Fibroblast of mammary gland (primary cell): ENCODE measurements at places on chromosomes 1 and 21.

DNA sequence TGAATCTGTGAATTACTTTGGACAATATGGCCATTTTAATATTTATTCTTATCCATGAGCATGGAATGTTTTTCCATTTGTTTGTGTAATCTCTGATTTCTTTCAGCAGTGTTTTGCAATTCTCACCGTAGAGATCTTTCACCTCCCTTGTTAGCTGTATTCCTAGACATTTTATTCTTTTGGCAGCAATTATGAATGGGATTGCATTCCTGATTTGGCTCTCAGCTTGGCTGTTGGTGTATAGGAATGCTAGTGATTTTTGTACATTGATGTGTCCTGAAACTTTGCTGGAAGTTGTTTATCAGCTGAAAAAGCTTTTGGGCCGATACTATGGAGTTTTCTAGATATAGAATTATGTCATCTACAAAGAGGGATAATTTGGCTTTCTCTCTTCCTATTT, 44.2 kb upstream of the NEGR1 start:
- DNase-seq, result no peak

DNA sequence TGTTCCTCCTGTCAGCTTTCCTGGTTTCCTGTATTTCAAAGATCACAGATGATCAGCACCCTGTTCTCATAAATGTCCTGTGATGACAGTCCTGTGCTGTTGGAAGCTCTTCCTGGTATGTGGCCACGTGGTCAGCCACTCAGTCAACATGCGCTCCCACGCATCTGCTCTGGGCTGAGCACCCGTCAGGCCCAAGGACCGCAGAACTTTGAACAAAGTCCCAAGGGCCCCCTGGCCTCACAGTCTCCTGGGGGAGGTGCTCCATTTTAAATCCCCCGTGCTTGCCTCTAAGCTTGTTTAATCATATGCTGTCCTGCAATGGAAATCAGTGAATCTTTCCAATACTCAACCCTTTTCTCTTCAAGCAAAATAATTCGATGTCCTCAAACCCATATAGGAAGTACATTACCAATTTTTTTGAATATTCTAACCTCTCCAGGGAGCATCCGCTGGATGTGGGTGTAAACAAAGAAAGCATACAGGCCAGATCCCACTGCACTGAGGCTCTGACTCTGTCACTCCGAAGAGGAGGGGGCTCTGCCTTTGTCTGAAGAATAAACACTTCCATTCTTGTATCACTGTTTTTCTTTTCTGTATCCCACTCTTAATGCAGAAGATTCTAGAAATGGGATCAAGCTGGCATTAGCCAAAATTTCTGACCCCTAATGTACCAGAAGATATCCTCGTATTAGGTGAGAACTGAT, 250.3 kb downstream of the SDCCAG8 start:
- DNase-seq, result peak; percentile 41

DNA sequence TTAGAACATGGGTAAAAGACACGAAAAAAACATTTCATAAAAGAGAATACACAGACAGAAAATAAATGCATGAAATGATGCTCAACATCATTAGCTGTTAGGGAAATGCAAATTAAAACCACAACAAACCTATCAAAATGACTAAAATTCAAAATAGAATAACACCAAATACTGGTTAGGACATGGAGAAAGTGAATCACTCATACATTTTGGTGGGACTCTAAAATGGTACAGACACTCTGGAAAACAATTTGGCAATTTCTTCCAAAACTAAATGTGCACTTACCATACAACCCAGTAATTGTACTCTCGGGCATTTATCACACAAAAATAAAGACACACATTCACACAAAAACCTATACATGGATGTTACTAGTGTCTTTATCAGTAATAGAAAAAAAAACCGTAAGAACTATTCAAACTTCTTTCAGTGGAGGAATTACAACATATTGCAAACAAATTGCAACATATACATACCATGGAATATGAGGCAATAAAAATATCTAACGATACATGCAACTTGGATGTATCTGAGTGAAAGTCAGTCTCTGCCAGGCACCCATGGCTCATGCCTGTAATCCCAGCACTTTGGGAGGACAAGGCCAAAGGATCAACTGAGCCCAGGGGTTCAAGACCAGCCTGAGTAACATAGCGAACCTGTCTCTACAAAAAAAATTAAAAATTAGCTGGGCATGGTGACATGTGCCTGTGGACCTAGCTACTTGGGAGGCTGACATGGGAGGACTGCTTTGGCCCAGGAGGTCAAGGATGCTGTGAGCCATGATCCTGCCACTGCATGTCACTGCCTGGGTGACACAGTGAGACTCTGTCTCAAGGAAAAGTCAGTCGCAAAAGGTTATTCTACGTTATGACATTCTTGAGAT, 19.6 kb downstream of the HSF2BP start:
- DNase-seq, result peak; percentile 87

DNA sequence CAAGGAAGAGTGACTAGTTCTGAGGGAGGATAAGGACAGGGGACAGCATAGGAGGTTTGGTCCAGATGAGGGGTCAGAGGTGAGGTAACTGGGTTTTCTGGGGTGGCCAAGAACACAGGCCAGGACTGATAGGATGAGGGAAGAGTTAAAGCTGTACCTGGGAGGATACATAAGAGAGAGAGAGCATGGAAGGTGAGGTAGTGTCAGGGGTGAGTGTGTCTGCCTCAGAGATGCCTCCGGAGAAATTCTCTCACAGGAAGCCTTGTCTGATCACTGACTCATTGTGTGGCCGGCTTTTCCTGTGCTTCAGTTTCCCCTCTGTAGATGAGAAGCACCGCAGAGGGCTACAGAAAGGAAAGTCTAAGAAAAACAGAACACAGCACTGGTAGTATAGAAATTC, 40.2 kb downstream of the FASLG start:
- peak; percentile 30 for DNase-seq

DNA sequence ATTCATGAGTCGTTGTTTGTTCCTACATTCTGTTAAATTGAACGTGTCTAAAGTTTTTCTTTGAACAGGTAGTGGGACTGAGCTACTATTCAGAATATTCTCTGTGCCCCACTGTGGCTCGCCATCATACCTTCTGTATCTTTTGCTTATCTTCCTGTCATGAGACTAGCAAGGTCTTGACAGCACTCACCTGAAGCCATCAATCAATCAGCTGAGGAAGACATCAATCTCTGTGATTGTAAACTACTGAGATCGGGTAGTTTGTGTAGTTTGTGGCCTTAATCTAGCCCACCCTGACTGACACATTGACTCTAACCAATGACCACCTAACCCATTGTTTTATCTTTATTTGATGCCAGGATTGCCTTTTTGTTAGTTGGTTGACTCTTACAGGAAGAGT, 17.7 kb upstream of the RUNX1 start:
- DNase-seq, result no peak

DNA sequence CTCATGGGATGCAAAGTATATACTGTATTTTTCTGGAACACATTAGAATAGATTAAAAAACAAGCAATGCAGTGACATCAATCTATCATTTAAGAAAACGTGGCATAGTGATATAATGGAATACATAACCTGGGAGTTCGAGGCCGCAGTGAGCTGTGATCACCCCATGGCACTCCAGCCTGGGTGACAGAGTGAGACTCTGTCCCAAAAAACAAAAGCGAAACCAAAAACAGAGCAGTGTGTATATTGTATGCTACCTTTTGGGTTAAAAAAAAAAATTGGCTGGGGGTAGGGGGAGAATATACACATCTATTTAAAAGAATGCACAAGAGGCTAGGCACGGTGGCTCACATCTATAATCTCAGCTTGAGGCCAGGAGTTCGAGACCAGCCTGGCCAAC, 13.5 kb downstream of the SLC2A1 start:
- DNase-seq, result no peak

- no peak for DNase-seq
Measured at GRCh38 chr1:60350531-60350930, 277.0 kb upstream of the C1orf87 start.

- no peak for DNase-seq
Measured at GRCh38 chr1:231057410-231057809, 17.4 kb upstream of the FAM89A start.
